Putamen (tissue), 1 donor: ENCODE measurements at places on chromosomes 5 and 9.

DNA sequence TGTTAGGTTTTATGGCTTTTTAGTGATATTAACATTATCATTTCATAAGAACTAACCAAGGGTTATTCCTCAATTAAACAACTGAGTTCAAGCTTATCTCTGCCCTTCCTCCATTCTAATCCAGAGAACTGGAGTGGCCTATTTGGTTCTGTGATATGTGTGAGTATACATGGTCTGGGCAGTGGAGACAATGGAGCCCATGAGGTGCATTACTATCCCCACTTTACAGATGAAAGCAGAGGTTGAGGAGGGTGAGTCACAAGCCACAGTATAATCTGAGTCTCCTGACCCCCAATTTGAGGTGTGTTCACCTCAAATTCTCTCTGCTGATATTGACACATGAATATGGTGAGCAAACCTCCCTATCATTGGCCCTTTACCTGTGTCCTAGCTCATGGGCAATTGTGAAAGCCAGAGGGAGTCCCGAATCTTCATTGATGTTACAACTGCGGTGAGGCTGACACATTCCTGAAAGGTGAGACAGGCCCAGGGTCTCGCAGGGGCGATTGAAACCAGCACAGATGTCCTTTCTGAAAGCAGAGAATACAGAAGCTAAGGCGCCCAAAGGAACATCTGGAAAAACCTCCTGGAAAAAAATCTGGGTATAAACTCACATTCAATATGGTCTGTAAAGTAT is 217.2 kb downstream of the TARS1 start:
- DNase-seq: no peak

DNA sequence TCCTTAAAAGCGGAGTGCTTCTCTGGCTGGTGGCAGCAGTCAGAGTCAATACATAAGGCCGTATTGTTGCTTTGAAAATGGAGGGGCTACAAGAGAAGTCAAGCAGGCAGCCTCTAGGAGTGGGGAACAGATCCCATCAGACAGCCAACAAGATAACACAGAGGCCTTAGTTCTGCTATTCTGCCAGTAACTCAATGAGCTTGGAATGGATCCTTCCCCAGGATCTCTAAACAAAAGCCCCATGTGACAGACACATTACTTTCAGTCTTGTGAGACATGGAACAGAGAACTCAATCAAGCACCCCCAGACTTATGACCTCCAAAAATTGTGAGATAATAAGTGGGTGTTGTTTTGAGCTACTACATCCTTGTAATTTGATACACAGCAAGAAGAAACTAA is 158.6 kb downstream of the RFX3 start:
- DNase-seq: no peak

DNA sequence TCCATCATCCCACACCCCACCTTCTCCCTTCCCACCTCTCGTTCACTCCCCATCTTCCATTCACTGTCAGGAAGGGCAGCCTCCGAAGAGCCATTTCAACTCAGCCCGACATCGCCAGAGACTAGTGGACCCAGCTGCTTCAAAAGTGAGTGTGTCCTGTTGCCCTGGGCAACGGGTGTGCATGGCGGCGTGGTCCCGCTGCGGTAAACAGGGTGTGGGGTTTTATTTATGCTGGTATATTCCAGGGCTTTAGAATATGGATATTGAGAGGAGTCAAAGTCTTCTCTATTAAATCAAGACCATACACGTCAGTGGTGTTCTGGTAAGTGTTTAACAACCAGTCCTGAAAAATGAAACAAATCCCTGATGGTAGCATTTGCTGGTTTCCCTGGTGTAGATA is 274.5 kb downstream of the MAST4 start:
- no peak for DNase-seq

DNA sequence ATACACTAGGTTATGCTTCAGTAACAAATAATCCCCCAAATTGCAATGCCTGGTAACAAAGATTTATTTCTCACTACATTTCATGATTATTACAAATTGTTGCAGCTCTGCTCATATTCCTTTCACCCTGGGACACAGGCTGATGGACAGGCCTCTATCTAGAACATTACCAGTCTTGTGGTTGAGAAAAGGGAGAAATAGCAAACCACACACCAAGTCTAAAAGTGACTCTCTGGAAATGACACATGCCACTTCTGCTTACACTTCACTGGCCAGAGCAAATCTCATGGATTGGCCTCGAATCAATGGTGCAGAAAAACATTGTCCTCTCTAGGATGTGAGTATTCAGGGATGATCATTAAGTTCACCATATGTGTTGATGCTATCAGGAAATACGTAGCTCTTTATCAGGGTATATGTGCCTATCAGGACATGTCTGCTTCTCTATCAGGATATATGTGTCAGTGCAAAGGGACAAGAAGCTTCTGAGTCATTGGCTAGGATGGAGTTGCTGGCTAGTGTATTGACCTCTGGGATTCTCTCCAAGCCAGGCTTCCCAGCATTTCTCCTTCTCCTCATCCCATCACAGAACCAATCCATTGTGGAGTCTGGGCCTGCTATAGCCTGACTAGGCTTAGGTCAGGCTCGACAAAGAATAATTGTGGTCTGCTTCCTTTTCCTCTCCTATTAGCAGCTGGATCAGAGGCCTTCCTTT is 91.1 kb upstream of the CEP78 start:
- DNase-seq: no peak

DNA sequence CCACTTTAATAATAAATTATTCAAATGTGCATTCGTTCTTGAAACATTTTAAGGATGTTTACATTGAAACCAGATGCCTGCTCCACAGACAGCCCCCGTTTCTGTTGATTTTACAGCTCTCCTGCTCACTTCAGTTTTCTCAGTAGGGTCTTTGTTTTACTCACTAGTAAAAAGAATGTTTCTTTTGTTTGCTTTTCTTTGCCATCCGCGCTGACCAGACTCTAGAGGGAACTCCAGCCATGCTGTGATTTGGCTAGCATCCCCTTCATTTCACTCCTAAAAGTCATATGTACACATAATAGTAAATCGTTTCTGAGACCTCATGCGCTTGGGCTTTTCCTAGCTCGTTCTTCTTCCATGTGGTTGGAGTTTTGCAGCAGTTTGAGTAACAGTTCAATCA is 28.7 kb upstream of the PALM2AKAP2 start:
- DNase-seq: peak; percentile 56

GRCh38 chr5:148391422-148391821 is 7.7 kb downstream of the FBXO38 start:
- DNase-seq: no peak

DNA sequence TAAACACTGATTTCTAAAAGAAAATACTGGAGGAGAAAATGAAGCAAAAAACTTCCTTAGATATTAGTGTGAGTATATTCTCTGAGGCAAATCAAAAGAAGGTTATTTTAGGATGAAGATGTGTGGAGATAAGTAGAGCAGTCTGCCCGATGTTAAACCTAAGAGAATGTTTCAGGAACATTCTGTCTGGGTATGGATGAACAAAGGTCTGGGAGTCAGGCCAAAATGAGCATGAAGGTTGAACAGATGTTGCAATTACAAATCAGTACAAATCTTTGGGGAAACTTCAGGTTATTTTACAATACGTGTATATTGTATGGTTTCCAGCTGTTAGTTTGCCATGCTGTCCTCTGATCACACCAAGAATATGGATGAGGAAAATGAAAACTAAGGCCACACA is 14.4 kb upstream of the CEP78 start:
- DNase-seq: no peak

GRCh38 chr9:36332006-36332405 is 68.1 kb downstream of the RNF38 start:
- no peak for DNase-seq

- no peak for DNase-seq
These were observed 592.0 kb downstream of the CHSY3 start for GRCh38 chr5:130496215-130496614.

DNA sequence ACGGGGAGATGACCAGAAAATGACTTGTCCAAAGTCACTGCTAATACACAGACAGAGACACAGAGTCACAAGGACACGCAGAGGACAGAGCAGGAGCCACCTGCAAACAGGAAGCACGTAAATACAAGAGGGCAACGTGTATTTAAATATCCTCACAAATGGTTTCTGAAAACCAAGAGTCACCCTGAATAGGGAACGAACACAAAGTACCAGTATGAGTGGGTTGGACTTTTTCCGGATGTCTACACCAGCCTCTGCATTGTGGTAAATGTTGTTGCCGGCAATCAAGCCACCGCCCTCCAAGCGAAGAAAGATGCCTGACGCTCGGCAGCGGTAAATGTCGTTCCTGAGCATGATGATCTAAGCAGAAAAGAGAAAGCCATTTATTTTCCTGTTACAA is 44.5 kb downstream of the FBXO10 start:
- DNase-seq: no peak

GRCh38 chr5:427415-428087 is 15.4 kb upstream of the EXOC3 start:
- no peak for DNase-seq

DNA sequence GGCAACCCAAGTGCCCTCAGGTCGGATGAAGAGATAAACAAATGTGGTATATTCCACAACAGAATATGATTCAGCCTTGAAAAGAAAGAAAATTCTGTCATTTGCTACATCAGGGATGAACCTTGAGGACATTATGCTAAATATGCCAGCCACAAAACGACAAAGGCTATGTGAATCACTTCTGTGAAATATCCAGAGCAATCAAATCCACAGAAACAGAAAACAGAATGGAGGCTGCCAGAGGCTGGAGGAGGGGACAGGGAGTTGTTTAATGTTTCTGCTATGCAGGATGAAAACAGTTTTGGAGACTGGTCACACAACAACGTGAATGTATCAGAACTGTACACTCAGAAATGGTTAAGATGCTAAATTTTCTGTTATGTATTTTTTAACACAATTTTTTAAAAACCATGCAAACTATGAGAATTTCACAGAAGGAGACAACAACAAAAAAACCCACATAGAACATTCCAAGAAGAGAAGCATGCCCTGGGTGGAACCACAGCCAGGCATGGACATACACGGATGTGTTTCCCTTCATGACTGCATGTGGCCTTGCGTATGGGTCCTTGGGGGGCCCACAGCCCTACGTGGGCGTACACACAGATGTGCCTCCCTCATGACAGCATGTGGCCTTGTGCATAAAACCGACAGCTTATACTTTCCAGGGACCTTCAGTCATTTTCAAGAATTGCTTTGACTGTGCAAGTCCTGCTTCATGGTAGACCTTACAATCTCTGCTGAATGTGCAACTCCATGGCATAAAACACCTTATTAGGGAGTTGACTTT is 146.7 kb downstream of the ROR2 start:
- DNase-seq: no peak

GRCh38 chr9:3288686-3289085 is 237.1 kb downstream of the RFX3 start:
- no peak for DNase-seq

DNA sequence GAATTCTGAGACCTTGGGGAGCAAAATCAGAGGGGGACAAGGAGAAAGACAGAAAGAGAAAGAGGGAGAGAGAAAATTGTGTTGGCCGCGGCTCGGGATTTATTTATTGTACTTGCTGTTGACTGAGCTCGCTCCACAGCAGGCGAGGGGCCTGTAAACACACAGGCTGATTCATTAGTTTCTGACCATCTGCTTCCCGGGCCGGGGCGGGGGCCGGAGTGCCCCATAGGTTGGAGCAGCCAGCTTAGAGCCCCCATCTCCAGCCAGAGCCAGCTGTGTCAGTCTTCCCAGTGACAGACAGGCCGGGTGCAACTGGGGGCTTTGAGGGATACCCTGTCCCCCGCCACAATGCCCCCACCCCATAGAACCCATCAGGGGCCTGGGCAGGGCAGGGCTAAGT is 30.9 kb downstream of the NTNG2 start:
- peak; percentile 89 for DNase-seq

DNA sequence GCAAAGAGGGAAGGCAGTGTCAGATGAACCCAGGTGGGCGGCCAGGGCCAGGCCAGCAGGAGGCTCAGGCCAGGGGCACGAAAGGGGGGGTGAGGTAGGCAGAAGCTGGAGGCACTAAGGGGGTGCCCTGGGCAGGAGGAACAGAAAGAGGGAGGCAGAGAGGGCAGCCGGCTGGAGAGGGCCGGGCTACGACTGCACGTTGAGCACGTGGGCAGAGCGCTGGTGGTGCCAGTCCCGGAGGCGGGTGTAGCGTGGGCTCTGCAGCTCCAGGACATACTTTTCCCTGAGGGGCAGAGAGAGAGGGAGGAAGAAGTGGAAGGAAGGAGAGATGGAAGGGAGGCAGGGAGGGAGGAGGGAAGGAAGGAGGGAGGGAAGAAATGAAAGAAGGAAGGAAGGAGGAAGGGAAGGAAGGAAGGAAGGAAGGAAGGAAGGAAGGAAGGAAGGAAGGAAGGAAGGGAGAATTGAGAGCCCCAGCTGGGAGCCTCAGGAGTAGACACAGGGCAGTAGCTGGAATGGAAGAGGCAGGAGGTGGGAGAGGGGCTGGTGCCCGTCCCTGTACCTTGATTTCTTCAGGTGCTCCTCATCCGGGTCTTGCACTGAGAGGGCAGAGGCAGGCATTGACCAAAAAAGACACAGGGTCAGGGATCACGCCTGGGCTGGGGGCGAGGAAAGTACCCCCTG is 7.0 kb downstream of the PDLIM7 start:
- no peak for DNase-seq

DNA sequence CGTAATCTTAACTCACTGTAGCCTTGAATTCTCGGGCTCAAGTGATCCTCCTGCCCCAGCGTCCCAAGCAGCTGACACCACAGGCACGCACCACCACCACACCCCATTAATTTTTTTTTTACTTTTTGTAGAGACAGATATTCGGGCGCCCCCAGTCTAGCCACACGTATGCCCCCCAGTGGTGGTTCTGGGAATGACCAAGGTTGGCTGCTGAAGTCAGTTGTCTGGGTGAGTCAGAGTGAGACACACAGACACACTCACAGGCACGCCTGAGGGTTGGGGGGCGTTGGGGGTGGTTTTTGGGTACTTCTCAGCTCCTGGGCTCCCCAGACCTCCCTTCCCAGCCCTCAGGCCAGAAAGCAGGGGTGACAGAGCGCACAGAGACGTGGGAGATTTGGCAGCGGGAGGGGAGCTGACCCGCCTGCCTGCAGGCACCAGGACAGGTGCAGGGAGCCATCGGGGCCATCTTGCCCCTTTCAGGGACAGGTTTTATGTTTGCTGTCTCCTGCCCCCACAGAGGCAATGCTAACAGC is 4.2 kb upstream of the ENTPD8 start:
- DNase-seq: peak; percentile 68

GRCh38 chr9:70880535-70880934 is 240.9 kb downstream of the TRPM3 start:
- DNase-seq: no peak

- peak; percentile 66 for DNase-seq
These were observed 53.6 kb downstream of the ERGIC1 start for GRCh38 chr5:172887692-172888091.

GRCh38 chr5:42990892-42991291 is 49.2 kb downstream of the ANXA2R start:
- no peak for DNase-seq

- DNase-seq: peak; percentile 13
These were observed 686 bp downstream of the BRD9 start for GRCh38 chr5:891837-892393.

DNA sequence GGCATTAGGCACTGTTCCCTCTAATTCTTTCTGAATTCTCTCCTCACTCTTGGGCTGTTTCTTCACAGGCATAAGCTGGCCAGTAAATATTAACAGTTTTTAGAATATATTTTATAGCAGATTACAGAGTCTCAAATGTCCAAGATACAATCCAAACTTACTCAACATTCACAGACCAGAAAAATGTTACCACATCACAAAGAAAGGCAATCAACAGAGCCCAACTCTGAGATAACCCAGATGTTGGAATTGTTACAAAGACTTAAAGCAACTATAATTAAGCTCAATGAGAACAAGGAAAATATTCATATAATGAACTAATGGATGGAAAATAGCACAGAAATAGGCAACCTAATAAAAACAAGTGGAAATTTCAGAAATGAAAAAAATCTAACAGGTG is 401.1 kb upstream of the RGMB start:
- no peak for DNase-seq

- DNase-seq: no peak
These were observed 236.1 kb downstream of the DNAH5 start for GRCh38 chr5:13708432-13708831.
